Stimulated activated CD4-positive, alpha-beta T cell treated with anti-CD3 and anti-CD28 coated beads, TNF-alpha, amount 100 ng/mL, for 48 hours (primary cell): ENCODE measurements at places on chromosomes 1 and 21.

DNA sequence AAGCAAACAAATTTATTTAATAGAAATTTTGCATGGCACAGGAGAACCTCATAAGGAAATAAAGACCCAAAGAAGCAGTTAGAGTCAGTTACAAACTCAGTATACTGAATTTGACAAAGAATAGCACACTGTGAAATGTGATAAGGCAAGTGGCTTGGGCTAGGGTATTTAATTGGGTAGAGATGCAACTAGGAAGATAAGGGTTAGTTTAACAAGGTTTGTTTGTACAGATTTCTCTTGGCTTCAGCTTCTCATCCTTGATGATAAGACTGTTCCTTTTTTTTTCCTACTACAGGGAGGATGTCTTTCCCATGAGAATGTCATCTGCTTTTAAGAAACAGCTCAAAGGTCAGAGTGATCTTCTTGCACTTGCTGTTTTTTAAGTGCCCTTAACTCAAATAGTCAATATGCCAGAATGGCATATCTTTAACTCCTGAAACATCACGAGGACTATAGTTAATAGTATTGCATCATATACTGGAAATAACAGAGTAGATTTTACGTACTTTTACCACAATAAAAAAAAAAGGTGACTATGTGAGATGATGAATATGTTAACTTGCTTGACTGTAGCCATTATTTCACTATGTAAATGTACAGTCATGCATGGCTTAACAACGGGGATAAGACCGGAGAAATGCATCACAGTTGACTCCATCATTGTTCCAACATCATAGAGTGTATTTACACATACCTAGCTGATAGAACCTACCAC is 9.2 kb upstream of the TRAF3IP3 start:
- DNase-seq = no peak

DNA sequence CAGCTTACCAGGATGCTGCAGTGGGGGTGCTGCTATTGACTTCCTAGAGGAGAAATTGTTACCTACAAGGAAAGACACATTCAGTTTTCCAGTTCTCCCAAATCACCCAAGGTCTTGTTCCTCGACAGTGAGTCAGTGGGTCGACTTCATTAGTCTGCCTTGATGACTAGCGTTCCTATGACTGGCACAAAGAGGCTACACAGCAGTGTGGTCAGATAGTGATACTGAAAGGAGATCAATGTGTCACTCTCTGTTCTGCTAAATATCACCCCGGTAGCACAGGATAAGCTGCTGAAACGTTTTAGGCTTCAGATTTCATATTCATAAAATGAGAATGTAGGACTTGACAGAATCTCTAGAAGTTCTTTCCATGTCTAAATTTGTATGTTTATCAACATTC is 357.4 kb downstream of the LMX1A start:
- no peak for DNase-seq

DNA sequence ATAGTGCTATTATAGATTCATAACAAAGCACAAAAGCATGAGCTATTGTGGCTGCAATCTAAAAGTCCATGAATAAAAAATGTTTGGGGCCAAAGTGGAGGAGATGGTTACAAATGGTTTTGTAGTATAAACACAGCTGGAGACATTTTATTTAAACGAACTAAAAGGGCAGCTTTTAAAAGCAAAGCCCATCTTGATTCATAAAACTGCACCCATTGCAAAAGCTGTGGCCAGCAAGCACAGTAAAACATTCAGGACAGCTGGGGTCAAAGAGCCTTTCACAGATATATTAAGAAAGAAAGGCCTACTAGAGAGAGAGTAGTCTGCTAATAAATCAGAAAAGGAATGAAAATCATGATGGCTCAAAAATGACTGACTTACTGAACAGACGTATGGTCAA is 520.8 kb downstream of the NUF2 start:
- DNase-seq = no peak

DNA sequence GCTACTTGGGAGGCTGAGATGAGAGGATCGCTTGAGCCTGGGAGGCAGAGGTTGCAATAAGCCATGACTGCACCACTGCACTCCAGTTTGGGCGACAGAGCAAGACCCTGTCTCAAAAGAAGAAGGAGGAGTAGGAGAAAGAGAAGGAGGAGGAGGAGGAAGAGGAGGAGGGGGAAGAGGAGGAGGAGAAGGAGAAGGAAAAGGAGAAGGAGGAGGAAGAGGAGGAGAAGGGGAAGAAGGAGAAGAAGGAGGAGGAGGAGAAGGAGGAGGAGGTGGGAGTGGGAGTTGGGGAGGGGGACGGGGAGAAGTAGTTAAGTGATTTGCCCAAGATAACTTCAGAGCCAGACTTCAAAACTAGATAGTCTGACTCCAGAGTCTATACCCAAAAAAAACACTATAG is 55.5 kb upstream of the FOXD3 start:
- no peak for DNase-seq

GRCh38 chr1:156801409-156802121 is 15.1 kb downstream of the SH2D2A start:
- DNase-seq = no peak

- DNase-seq = no peak
Observed at GRCh38 chr1:39980555-39981313, 25.8 kb downstream of the MFSD2A start.

DNA sequence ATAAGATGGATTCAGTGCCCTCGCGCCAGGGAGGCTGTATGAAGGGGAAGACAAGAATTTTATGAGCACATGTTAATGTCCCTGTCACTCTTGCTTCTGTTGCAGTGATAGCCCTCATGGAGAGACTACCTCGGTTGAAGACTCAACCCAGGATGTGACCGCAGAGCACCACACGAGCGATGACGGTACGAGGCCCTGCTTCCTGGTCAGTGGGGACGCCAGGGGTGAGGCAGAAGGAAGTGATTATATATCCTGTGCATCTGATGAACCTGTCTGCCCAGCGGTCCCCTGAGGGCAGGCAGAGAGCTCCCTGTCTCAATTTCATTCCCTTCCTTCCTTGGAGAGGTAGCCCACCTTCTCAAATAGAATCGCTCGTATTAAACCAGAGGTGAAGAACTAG is 20.0 kb upstream of the IKBKE start:
- no peak for DNase-seq

DNA sequence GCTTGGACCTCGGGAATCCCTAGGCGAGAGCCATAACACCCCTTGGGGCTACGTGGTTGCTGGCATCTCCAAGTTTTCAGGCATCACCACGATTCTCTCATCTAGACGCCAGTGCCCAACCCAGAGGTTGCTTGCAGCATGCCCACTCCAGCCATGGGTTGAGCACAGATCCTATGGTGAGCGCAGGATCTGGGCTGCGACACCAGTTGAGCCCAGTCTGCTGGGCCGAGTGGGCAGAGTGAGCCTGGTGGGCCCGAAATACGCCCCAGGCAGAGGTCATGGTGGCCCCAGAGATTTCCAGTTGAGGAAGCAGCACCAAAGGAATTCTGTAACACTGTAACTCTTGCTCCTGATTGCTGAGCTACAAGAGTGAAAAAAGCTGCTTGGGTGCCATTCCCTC is 46.1 kb upstream of the GRIK1 start:
- no peak for DNase-seq

- no peak for DNase-seq
Observed at GRCh38 chr21:42340187-42341050, 10.4 kb downstream of the TFF2 start.

GRCh38 chr1:80048716-80049115 is 1042.2 kb upstream of the ADGRL4 start:
- DNase-seq = no peak

DNA sequence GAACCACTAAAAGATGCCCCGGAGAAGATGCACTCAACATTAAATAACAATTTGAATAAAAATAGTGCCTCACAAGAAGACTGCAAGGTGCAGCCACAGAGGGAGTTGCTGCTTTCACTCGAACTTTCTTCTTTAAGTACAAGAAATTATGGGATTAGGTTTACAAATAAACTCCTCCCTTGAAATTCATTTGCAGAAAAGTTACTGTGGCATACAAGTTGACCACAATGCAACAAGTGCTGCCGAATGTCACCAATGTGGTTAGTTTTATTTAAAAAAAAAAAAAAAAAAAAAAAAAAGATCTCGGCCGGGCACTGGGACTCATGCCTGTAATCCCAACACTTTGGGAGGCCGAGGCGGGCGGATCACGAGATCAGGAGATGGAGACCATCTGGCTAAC is 76.8 kb upstream of the RAB4A start:
- DNase-seq = no peak

DNA sequence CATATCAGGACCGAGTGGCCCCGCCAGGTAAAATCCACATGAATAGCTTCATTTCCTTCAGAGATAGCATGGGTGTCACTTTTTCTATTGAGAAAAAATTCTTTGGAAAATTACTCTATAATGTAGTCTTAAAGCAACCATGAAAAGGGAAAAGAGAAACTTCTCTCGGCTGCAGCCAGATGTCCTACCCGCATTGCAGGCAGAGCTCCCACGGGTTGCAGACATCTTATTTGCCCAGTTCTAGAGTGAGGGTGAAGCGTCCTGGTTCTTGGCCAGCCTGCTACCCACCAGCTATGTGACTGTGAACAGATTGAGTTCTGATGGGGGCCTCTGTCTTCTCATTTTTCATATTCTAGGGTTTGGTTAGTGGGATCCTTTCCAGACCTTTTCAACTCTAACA is 5.0 kb downstream of the ATP1B1 start:
- DNase-seq = no peak

DNA sequence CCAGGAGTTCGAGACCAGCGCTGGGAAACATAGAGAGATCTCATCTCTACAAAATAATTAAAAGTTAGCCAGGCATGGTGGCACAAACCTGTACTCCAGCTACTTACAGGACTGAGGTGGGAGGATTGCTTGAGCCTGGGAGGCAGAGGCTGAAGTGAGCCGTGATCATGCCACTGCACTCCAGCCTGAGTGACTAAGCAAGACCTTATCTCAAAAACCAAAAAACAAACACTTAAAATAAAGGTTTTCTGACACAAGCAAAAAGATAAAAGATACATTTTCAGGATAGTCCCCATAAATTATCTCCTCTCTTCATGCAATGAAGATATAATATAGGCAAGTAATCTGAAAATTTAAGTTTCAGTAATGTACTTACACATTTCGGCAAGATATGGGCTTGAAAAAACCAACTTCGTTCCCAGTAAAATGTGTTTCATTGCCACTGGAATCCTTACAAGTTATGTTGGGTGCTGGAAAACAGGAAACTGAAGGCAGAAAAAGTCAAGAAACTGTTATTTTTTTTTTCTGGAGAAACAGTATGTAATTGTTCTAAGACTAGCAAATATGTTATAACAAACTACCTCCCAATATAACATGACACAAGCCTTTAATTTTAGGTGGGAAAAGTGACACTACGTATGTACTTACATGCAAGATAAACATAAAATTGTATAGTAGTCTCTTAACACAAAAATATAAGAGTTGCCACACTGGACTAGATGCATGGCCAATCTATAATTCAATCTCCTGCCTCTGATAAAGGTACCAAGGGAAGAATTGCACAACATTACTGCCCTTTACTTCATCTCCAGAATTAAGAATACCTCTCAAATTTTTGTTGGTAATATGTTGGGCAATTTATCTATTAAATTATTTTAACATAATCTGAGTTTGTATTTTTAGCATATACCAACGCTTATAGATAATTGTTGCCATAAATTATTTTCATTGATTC is 15.7 kb downstream of the TM2D1 start:
- DNase-seq = no peak

DNA sequence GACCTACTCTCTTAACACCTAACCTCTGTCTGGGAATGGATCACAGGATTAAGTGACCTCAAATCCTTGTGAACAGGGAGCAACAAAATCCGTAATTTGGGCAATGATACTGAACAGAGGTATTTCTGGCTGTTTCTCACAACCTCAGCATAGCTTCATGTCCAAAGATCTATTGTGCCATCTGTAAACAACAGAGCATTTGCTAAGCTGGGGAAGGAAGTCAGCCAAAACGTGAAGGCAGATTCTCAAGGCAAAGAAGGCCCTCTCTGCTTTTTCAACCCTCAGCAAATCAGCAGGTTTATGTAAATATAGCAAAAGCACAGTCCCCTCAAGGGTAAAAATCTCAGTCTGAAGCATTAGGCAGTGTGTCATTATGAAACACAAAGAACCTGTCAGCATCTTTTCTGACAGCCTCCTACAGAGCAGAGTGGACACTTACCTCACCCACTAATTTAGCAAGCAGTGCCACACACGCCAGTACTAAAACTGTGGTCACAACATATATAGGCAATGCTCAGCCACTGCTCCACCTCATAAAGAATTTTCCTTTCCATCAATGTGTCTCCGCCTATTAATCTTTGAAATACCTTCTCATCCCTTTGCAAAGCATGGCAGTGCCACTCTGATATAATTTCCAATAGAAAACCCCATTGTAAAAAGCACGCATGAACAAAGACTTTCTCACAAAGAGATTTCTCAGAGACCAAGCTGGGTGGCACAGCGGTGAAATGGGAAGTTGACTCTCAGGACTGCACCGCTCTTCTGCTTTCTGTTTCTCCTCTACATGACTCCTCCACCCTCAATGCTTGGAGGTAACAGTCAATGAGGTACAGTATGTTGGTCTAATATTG is 188.0 kb downstream of the RERE start:
- DNase-seq = no peak

GRCh38 chr1:54174106-54174505 is 21.3 kb upstream of the CDCP2 start:
- no peak for DNase-seq

- no peak for DNase-seq
Observed at GRCh38 chr1:172906778-172907592, 143.8 kb downstream of the TNFSF18 start.

DNA sequence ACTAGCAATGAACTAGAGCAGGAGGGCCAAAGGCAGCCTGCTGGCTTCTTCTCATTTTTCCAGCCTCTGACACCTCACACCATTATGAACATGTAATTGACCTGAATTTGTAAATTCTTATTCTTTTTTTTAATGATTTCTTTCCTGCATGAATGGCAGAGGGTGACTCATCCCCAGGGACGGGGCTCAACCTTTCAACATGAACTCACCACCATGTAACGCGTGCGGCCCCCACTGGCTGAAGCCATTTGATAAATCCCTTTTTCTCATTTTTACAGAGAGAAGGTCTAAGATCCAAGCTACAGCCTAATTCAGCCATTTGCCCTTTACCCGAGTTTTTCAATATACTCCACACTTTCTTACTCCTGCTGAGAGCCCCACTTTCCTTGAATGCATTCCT is 9.3 kb upstream of the ETS2 start:
- no peak for DNase-seq

DNA sequence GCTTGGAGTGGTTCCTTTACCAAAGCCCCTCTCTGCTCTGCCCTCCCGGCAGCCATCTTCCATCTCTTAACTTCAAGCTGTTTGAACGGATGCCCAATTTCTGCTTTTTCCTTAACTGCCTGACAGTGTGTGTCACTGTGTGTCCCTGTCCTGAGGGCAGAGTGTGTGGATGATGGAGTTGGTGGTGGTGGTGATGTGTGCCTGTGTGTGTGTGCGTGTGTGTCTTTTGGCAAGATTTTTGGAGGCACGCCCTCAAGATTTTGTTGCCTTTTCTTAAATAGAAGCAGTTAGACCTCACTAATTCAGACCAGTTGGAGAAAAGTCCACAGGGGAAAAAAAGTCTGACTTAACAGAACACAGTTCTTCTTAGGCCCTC is 30.3 kb downstream of the SERTAD4 start:
- DNase-seq = no peak

- peak; percentile 72 for DNase-seq
Observed at GRCh38 chr1:27959792-27960603, at the start of gene XKR8. Gene XKR8 (plus strand): TSS chr1:27959973. CDS start chr1:27960070, 97 bp downstream.
